ENCODE measurements at places on chromosomes 1 and 21.

DNA sequence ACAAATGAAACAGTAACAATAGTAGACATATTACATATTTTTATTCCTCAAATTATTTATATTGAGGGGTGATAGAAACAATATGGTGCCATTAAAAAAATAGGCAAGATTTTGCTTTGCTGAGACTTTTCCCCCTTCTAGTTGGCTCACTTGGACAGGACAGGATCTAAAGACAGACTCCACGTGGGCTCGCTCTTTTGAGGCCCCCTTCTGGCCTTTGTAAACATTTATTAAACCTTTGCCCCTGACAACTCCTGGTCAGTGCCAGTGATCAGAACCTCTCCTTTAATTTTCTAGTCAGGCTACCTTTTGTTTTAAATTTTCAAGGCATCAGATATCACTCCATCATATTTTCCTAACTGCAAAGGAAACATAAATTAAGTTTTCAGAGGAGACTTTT is 49.7 kb upstream of the IFI44L start:
- no peak for DNase-seq

DNA sequence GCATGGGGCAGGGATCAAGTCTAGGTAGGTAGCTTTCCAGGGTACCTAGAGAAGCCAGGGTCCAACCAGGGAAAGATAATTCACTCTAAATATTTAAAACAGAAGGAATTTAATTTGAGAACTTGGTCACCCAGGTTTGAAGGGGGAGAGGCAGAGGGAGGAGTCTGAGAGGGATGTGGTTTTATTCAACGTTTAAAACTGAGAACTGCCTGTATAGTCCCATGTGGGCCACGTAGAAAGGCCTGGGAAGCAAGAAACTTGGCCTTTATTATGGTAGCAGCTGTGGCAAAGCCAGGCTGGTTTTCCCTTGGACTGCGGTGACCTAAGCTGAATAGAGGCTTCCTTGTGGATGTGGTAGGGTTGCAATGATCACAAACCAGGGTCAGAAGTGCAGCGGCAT is 42.0 kb upstream of the DUSP10 start:
- DNase-seq, result no peak

GRCh38 chr1:3690282-3691065 is 38.2 kb downstream of the TP73 start:
- DNase-seq, result no peak

GRCh38 chr1:107100331-107100984 is 40.4 kb upstream of the NTNG1 start:
- no peak for DNase-seq

- no peak for DNase-seq
Observed at GRCh38 chr1:58363585-58363984, 182.9 kb downstream of the OMA1 start.

DNA sequence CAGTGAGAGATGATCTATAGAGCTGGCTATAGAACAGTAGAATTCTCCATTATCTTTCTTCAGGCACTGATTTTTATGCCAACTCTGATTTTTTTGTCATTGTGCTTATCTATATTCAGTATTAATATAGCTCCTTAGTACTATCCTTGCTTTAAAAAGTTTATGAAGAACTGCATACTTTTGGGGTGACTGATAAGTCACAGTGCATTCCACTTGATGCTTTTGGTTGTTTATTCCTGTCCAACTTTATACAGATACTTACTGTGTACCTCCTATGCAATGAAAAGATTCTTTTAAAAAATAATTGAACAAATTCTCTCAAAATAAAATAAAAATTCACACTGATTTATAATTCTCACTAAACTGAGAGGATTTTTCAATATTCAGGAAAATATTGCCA is 71.6 kb downstream of the COL24A1 start:
- no peak for DNase-seq

GRCh38 chr1:94240822-94241221 is 3.4 kb upstream of the ARHGAP29 start:
- no peak for DNase-seq

GRCh38 chr1:16174886-16175598 is 19.2 kb upstream of the EPHA2 start:
- DNase-seq, result no peak

Data from stimulated activated CD4-positive, alpha-beta T cell treated with anti-CD3 and anti-CD28 coated beads, Interleukin-15, amount 100 ng/mL, for 1 hour (primary cell).